T-helper 17 cell (primary cell): ENCODE measurements at places on chromosomes 2 and 18.

DNA sequence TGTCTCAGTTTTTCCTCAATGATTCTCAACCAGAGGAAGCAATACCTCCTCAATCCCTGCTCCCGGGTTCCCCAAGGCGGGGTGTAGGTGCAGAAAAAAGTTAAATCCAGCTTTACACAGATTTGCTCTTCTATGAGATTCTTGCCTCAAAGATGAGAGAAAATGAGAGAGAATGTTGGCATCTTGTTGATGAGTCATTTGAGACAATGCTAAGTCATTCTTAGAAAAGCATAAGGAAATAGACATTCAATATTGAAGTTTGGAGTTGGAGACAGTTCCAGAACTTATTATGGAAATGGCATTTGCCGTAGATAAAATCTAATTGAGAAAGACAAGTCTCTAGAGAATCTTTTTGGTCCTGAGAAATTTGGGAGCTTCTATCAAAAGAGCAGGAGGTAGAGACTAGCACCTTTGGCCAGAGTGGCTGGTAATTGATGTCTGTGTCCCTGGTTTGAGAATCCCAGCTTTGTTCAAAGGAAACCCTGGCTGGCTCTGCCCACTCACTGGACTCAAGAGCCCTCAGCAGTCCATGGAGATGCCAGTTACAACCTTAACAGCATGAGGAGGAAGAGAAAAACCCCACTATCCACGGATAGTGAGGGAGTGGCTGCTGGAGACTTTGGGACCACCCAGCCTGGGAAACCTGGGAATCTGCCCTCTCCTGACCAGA, 181.2 kb downstream of the FAM124B start:
- no peak for DNase-seq

- no peak for DNase-seq
Measured at GRCh38 chr2:127410871-127411652, 7.2 kb upstream of the PROC start.

DNA sequence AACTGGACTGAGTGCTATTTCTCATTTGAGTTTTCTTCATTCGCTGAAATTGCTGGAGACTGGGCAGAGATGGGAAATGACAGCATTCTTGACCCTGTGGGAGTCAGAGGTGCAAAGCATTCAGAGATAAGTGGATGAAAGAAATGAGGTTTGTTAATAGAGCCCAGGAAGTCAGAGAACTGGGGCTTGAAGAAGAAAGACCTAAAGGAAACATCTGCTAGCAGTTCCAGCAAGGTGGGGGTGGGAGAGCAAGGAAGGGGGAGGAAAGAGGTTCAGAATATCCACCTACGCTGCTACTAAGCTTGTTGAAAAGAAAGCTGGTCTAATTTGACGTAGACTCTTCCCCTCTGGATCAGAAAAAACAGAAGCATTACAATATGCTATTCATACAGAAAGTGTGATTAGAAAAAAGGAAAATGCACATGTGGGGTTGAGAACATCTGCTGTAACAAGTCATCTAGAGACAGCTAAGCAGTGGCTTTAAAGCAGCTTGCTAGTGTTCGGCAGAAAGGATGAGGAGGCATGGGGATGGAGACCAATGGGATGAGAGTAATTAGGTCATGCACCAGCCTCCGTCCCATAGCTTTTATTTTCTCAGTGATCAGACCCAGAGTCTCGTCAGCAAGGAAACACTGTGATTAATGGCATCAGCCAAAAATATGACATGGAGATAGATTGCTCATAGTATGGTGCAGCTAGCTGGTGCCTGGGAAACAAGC, 29.7 kb downstream of the NAB1 start:
- no peak for DNase-seq

DNA sequence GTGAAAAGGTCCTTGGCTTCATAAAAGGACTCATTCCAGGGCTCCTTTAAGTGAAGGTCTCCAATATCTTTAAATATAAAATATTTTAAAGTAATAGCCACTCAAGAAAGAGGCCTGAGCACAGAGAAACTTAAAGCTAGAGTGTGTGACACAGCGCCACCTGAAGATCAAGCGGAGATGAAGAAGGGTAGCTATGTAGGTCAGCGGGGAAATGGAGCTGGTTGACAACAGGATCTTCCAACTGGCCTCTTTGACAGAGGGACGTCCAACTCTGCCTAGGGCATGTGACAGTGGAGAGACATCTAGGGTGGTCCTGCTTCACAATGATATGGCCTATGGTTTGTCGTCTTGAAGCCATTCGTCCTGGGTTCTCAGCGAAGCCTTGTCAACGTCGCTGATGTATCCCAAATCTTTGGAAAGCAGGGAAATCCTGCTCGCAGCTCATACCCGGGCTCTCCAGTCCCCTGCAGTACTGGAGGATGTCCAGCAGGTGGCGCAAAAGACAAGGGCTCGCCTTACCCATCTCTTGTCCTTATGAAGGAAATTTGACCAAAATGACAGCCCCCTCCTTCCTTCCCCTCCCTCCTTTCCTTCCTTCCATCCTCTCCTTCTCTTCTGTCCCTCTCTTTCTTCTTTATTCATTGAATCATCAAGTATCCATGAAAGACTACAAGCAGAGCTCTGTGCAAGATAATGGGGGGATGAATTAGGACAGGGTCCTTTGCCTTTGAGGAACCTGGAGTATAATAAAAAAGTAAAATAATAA, 59.6 kb downstream of the LONRF2 start:
- DNase-seq: peak; percentile 53
